Endodermal cell (in vitro differentiated cells): ENCODE measurements at places on chromosomes 2 and 18.

GRCh38 chr2:132825601-132826000 is 155.6 kb upstream of the LYPD1 start:
- no peak for DNase-seq

DNA sequence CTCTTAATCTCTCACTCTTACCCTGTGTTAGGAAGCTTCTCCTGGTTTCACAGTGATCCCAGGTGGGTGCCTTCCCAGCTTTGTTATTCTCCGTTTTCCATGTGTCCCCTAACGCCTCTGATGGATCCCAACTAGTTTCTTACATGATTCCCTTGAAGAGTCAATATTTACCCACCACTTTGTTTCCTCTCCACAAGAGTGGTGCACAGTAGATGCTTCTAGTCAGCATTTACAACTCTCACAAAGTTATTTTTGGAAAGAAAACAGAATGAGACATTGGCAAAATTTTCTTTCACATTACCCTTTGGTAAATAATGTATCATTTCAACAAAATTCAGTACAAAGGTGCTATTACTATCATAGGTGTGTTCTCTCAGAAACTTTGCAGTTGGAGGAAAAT is 1611.1 kb upstream of the ZEB2 start:
- DNase-seq = no peak

GRCh38 chr2:175062787-175063585 is 57.8 kb upstream of the CHN1 start:
- DNase-seq = no peak

- peak; percentile 82 for DNase-seq
These were observed 44.6 kb downstream of the FAM124B start for GRCh38 chr2:224357098-224357901.

DNA sequence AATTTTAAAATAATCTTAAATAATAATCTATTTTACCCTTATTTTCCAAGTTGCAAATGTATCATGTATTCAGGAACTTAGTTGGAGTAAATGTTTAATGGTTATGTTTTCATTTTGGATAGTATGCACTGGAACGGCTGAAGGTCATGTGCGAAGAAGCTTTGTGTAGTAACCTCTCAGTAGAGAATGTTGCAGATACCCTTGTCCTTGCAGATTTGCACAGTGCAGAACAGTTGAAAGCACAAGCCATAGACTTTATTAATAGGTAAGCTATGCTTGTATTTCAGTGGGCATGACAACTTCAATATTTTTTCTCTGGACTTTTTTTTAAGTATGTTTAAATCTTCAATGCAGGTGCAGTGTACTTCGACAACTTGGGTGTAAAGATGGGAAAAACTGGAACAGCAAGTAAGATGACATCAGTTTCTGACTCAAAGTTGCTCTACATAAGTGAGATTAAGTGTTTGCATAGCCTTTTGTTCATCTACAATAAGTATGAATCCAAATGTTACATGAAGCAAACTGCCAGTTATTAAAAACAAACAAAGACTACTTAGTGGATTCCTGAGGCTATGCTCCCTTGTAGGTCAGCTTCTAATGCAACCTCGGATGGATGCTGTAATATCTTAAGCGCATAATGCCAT is 63.1 kb downstream of the SPOPL start:
- no peak for DNase-seq

- DNase-seq = no peak
These were observed 499.3 kb downstream of the IRS1 start for GRCh38 chr2:226300196-226300886.

DNA sequence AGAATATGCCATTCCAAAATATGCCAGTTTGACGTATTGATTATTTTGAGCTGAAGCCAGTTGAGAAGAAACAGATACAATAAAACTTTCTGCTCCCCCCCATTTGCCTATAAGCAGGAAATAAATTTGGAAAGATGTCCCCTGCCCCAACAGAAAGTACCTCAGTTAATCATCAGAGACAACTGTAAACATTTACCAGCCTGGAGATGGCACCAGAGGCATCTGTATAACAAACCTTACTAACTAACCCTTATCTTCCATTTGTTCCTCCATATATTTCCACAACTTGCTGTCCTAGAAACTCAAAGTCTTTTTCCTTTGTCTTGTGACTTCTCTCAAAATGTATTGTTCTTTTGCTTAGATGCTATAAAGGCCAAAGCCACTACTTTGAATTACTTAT is 93.8 kb downstream of the AKAIN1 start:
- DNase-seq = no peak

DNA sequence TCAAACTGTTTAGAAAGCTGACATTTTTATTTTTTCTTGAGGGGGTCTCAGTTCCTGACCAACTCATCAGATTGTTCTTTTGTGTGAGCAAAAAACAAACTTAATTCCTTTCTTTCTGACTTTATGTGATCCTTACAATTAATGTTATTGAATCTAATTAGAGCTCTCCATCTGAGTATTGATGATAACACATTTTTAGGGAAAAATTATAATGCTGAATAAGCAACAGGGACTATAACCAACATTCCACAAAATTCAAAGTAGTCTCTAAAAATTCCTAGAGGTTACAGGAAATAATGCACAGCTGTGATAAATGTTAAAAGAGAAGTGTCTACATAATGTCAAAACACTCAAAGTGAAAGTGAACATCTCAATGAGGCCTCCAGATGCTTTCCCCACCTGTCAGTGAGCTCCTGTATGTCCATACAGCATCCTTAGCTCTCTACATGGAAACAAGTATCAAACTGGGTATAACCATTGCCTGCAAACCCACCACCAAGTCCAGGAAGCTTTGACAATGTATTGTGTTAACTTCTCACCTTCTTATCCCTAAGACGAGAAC is 786.0 kb upstream of the SLC39A10 start:
- DNase-seq = no peak

DNA sequence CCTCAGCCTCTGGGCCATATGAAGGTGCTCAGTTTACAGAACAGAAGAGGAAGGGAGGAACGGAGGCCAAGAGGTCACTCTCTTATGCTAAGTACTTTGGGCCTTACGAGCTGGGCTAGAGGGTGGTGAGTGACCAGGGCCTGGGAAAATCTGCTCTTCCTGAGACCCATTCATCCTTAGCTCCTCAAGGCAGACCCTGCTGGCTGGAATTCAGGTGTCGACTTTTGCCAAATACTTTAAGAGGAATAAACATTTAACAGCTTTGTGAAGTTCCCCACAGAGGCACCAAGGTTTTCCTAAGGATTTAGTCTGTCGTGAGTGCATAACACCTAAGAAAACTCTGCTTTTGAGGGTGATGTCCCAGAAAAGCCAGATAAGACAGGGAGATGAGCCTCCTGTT is 129.7 kb upstream of the SIX2 start:
- peak; percentile 79 for DNase-seq

DNA sequence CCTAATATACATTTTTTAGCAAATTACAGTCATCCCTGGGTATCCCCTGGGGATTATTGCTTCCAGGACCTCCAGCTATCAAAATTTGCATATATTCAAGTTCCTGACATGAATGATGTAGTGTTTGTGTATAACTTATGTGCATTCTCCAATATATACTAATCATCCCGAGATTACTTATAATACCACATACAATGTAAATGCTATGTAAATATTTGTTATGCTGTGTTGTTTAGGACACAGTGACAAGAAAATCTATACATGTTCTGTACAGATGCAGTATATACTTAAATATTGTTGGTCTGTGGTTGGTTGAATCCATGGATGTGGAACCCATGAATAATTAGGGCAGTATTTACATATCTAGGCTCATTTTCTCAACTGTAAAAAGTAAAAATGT is 1060.3 kb downstream of the DSC3 start:
- no peak for DNase-seq

DNA sequence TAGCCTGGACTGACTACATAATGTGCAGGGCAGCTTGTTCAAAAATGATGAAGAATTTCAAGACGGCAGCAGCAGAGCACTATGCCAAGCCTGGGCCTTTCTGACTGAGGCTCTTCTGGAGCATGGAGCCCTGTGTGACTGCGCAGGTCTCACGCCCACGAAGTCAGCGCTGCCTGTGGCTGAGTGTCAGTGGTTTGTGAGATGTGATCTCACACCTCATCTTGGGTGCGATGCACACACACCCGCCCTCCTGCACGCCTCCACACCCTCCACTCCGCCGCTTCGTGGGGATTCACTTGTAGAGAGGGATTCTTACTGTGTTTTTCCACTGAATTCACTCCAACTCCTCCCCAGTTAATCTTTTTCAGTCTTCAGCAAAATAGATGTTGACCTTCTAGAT is 103.9 kb downstream of the VIT start:
- no peak for DNase-seq

- DNase-seq = no peak
These were observed 126.4 kb upstream of the CTDP1 start for GRCh38 chr18:79553154-79553553.

DNA sequence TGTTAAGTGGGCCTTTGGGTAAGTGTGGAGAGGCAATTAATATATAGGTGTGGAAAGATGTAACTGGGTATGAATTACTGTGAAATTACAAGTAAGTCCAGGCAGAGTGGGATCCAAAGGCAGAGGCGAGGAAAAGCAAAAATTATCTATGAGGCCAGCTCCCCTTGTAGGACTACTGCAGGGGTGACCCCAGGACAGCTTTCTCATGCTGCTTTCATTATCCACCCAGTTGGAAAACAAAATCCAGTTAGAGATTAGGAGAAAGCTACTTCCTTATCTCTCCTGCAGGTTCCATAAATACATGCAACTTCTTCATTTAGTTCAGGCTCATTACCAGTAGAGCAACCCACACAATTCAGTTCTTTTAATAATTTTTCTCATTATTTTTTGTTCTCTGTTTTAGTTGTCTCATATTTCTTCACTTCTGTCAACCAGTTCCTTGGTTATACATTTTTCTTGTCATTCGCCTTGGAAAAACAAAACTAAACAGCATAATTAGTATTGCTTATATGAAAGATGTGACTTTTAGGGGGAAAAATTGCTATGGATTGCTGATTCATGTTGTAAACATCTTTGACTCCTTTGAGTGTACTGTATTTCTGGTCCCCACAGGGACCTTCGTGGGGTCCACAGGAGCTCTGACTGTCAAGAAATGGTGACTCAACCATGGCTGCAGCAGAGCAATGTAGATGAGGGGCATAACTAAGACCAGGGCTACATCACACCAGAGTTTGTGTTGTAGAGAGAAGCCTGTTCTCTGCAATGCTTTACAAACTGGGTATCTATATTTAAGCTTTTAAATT is 110.4 kb upstream of the PARD3B start:
- DNase-seq = no peak

DNA sequence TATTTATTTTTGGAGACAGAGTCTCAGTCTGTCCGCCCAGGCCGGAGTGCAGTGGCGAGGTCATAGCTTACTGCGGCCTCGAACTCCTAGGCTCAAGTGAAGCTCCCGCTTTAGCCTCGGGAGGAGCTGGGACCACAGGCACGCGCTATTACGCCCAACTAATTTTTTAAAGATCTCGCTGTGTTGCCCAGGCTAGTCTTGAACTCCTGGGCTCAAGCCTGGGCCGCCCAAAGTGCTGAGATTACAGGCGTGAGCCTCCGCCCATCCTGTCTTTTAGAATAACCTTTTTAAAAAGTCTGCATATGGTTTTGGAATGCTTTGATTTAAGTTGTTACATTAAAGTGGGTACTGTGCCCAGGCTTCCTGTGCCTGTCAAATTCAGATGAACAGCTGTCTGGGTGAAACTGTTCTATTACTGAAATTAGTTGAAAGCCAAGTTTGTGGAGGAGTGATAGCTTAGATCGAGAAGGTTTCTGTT is 944 bp downstream of the RAB3GAP1 start:
- DNase-seq = peak; percentile 49

- no peak for DNase-seq
These were observed 364.7 kb downstream of the GPD2 start for GRCh38 chr2:156800781-156801361.

GRCh38 chr2:64681479-64681967 is 27.8 kb upstream of the SERTAD2 start:
- no peak for DNase-seq

DNA sequence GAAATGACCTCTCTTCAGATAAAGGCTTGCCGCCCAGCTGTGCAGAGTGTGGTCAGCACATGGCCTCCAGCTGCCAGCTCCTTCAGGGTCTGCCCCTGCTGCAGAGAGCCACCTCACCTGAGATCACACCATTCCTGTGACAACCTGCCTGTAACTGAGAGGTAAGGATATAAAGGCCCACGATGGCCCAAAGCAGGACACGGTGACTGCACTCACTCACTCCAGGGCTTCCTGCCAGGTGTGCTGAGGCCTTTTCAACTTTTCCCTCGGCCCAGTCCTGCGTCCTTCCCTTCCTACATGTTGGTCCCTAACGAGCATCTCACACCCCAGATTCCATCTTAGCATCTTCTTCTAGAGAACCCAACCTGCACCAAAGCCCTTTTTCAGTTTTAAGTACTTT is 36.2 kb downstream of the ANKRD44 start:
- no peak for DNase-seq

- no peak for DNase-seq
These were observed 21.0 kb upstream of the CABLES1 start for GRCh38 chr18:23114171-23114881.

DNA sequence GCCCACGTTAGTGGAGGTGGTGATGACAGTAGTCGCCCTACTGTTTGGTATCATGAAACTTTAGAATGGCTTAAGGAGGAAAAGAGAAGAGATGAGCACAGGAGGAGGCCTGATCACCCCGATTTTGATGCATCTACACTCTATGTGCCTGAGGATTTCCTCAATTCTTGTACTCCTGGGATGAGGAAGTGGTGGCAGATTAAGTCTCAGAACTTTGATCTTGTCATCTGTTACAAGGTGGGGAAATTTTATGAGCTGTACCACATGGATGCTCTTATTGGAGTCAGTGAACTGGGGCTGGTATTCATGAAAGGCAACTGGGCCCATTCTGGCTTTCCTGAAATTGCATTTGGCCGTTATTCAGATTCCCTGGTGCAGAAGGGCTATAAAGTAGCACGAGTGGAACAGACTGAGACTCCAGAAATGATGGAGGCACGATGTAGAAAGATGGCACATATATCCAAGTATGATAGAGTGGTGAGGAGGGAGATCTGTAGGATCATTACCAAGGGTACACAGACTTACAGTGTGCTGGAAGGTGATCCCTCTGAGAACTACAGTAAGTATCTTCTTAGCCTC is 16.2 kb downstream of the MSH6 start:
- no peak for DNase-seq

GRCh38 chr2:23429036-23429435 is 44.1 kb downstream of the KLHL29 start:
- DNase-seq = peak; percentile 19

GRCh38 chr18:35998967-35999366 is 26.5 kb downstream of the RMP24 start:
- no peak for DNase-seq

GRCh38 chr2:144607891-144608521 is 88.1 kb upstream of the ZEB2 start:
- no peak for DNase-seq

GRCh38 chr18:58670404-58671110 is 708 bp upstream of the MALT1 start:
- DNase-seq = no peak

GRCh38 chr2:219537657-219538488 is 5.7 kb downstream of the CHPF start:
- peak; percentile 79 for DNase-seq

GRCh38 chr2:241225545-241225944 is 37.1 kb downstream of the ANO7 start:
- no peak for DNase-seq

- DNase-seq = no peak
These were observed 14.9 kb downstream of the ITGA6 start for GRCh38 chr2:172442072-172442895.

- DNase-seq = no peak
These were observed 57.1 kb upstream of the CD28 start for GRCh38 chr2:203649176-203649814.

- no peak for DNase-seq
These were observed 28.9 kb downstream of the PTGR3 start for GRCh38 chr18:75179819-75180600.

- no peak for DNase-seq
These were observed 215.7 kb downstream of the SLC4A10 start for GRCh38 chr2:161839926-161840325.

- DNase-seq = no peak
These were observed 140.5 kb upstream of the PELI1 start for GRCh38 chr2:64284751-64285150.
